ENCODE measurements at places on chromosomes 5 and 9.

GRCh38 chr5:14838396-14839319 is 32.9 kb downstream of the ANKH start:
- no peak for DNase-seq

- no peak for DNase-seq
These were observed 148.1 kb downstream of the KDM4C start for GRCh38 chr9:6905850-6906375.

DNA sequence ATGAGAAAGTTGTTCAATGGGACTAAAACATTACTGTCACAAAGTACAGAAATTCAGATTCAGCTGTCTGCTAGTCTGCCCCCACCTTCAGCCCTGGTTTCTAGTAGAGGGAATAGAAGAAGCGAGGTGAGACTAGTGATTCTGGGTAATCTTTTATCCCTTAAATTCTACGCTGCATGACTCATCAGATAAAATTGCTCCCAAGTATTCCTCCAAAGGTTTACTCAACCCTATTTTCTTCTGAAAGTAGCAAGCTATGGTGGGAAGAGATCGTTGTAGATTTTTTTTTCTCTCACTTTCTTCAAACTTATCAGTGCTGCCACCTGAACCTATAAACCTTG is 318.9 kb upstream of the RIOK2 start:
- no peak for DNase-seq

DNA sequence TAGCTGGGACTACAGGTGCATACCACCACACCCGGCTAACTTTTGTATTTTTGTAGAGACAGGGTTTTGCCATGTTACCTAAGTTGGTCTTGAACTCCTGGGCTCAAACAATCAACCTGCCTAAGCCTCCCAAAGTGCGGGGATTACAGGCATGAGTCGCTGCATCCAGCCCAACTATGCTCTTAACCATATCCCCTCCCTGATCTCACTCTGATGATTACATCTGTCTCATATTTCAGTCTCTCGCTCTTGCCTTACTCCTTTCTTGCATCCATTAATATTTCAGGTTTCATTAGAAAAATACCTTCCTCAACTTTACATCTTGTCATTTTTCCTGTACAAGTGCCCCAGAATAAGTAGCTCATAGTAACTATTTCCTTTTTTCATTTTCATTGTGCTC is 61.0 kb upstream of the BASP1 start:
- DNase-seq: no peak

GRCh38 chr5:16540421-16540820 is 74.8 kb upstream of the ZNF622 start:
- DNase-seq: no peak

- DNase-seq: no peak
These were observed 34.9 kb upstream of the ATP6V1G1 start for GRCh38 chr9:114552706-114553105.

DNA sequence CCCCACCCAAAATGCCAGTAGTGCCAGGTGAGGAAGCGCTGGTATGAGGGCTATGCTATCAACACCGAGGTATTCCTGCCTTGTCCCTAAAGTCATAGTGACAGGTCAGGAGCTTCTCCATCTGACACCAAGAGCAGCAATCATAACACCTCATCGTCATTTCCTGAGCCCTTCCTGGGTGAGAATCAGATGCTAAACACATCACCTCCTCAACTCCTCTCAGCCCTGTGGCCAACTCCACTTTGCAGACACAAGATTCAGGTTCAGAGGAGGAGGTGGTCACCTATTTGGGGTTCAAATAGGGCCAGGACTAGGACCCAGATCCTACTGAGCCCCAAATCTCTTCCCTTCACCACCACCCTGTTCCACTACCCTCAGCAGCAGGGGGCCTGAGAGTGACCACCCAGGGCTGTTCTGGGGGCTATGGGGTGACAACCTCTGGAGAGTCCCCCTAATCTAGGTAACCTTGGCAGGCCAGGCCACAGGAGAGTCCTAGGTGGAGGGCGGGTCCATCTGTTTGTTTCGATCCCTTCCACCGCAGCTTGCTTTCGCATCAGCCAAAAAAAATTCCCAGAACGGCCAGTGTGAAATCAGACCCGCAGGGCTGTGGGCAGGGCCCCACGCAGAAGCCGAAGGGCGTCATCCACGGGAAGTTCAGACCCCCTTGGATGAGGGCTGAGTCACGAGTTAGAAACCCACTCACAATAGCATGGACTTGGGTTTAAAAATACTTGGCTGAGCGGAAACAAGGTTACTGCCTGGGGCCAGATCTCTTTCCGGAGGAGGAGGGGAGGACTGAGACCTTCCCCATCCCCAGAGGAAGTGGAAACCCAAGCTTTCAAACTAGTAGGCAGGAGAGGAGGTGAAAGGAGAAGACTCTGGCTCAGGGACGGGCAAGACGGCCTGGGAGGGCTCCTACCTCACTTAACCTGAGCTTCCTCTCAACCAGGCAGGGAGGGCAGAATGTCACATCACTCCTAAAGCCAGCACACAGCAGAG is 8.7 kb downstream of the STK10 start:
- no peak for DNase-seq

DNA sequence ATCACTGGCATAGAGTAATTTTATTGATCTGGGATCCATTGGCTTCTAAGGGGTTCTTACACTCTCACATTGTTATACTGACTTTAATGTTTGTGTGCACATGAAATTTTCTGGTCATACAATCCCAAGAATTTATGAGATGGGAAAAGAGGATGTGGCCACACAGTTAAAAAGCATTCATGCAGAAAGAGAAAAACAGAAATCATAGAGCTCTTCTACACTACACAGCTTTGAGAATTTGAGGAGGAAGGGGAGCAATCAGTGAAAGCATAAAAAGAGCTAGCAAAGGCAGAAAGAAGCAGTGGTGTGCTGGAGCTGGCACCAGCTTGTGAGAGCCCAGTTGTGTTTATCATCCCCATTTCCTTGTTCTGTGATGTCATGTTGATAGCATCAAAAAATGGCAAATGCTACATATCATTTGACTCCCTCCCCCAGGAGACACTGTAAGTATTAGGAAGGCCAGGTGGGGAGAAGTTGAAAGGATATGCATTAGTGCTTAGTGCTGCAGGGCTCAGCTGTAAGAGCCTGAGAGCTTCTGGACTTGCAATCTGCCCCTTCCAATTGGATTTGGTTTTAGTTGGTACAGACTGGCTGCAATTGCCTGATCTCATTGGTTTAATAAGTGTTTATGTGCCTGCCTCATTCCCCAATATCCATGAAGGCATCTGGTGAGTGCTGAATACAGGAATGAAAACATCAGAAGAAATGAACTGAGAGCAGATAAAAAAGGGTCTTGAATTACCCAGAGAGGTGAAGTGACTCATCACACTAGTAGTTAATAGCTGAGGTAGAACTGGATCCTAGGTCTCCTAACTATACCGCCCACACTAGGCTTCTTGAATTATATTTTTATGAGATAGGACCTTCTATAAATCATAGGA is 30.9 kb downstream of the RHOBTB3 start:
- DNase-seq: peak; percentile 24

DNA sequence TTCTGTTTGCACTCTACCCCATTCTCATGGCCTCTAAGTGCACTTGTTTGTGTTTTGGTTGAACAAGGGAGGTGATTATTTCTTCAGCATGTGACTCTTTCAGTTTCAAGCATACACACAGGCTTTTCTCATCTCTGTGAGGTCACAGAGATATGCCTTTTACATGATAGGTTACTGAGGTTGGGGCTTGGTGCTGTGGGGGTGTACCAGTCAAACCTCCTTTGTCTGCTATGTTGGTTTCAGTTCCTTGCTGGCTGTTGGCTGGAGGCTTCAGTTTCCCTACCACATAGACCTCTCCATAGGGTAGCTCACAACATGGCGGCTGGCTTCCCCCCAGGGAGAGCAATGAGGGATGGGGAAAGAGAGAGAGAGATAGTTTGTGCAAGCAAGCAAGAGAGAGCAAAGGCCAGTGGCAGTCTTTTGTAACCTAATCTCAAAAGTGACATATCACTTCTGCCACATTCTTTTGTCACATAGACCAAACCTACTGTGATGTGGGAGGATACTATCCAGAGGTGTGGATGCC is 96.7 kb upstream of the SEMA6A start:
- no peak for DNase-seq

GRCh38 chr5:96121364-96121763 is 159.7 kb upstream of the ELL2 start:
- DNase-seq: no peak

- DNase-seq: no peak
These were observed 73.1 kb upstream of the SAP30L start for GRCh38 chr5:154372661-154373060.

GRCh38 chr9:130406278-130406895 is 38.4 kb upstream of the ASS1 start:
- no peak for DNase-seq

DNA sequence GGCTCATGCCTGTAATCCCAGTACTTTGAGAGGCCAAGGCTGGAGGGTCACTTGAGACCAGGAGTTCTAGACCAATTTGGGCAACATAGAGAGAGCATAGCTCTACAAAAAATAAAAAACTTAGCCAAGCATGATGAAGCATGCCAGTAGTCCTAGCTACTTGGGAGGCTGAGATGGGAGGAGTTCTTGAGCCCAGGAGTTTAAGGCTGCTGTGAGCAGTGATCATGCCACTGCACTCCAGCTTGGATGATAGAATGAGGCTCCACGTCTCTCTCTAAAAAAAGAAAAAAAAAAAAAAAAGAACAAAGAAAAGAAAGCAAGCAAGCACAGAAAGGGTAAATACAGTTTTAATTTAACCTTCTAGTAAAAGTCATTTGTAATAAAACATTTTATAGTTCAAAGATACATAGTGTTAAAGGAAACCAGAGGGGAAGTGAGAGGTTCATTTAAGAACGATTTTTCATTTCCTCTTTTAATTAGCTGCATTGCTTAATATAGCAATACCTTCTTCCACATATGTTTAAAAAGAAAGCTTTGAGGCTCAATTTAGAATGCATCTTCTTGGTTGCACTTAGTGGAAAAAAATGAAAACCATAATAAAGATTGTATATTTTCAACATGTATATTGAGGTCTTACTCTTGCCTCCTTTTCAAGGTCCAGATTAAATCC is 14.9 kb downstream of the GAPT start:
- no peak for DNase-seq

GRCh38 chr5:139817362-139817761 is 21.8 kb downstream of the PSD2 start:
- DNase-seq: no peak

- no peak for DNase-seq
These were observed 116.4 kb downstream of the APBA1 start for GRCh38 chr9:69555802-69556201.

- DNase-seq: no peak
These were observed 12.7 kb upstream of the PLEKHG4B start for GRCh38 chr5:79263-79662.

GRCh38 chr5:158807-159447 is 32.4 kb upstream of the LRRC14B start:
- DNase-seq: no peak

GRCh38 chr5:132063090-132063911 is 2.8 kb downstream of the IL3 start:
- no peak for DNase-seq

- DNase-seq: no peak
These were observed 18.5 kb upstream of the PPP2R2B start for GRCh38 chr5:146897061-146897460.

DNA sequence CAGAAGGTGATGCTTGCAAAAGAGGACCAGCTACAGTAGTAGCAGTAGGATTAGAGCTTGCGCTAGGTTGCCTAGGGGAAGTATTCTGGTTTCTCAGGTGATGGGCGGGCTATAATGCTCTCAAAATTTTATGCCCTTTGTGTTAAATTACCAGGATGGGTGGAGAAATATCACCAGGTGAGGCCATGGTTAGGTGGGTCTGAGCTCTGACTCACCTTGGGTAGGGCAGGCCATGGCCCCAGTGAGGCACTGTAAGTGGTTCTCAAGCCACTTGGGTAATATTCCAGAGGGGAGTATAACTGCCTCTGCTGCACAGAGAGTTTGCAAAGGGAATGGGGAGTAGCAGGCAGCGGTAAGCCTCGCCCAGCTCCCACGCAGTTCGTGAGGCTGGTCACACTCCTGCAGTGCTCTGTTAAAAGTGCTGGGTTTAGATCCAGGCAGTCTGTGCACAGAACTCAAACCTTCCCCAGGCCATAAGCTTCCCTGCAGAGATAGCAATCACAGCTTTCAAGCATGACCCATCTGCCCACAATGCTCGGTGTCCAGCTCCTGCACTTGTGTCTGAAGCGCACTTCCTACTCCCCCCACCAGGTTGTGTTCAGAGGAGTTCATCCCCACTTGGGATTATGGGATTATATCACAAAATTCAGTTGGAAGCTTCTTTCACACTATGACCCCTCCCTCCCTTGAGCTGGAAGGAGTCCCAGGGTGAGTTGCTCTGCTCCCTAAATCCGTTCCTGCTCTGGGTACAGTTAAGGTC is 575.0 kb downstream of the CHSY3 start:
- DNase-seq: no peak

DNA sequence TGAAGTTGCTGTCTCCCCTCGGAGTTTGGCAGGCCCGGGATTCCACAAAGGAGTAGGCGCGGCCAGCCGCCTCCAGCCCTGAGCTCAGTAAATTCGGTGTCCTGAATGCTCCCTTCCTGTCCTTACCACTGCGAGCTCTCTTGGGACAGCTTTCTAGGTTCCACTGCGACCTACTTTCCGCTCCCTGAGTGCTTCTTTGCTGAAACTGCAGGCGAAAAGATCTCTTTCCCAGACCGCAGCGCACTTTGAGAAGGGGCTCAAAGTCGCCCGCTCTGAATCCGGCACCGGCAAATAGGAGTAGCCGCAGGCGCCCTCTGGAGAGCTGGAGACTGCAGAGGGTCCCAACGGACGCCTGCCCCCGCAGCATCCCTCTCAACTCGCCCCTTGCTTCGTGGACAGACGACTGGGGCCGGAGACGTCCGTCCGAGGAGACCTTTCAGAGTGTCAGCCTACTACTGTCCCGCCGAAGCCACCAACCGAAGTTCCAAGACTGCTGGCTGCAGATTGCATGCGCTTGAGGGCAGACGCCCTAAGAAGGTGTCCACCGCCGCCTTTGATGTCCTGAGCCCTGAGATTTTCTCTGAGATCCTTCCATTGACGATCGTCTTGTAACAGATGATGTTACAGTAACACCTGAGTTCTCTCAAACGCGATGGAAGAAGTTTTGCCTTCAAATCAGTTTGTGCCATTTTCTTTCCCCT is 96.0 kb downstream of the ANXA2R start:
- no peak for DNase-seq

DNA sequence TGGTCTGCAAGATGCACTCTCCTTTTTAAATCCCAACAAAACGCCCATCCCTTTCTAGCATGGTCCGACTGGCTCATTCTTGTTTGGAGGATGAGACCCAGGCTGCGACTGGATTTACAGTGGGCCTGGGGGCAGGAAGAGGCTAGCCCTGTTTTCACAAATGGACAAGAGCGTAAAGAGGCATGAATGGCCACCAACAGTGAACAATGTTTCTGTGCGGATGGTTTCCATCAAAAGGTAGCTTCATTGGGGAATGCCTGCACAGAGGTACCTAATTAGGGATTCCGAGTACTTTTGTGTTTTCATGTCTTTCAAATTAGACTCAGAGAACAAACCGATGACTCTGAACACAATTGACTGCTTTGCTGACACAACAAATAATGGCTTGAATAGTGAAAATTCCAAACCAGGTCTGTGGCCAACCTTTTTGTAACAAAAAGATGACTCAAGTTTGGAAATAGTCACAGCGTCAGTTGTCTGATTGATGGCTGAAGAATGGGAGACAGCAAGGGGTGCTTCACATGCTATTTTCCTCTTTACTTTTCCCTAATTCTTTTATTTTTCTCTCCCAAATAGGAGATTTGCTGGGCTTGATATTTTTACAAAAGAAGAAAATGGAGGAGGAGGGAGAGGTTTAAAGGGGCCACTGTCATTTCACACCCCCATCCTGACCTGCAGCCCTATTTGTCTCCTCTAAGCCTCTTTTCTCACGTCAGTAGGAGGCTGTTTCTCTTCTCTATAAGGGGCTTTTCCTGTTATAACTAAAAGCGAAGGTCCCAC is 208.1 kb upstream of the S1PR3 start:
- no peak for DNase-seq

All from DMS79 (cell line).